ENCODE measurements at places on chromosomes 3 and 15. TPM values are rescaled to one million over a fixed set of nuclear protein-coding genes. Genes with fewer than 3 reads are reported as not detected.
A peak's percentile ranks its signal among the peaks of the same experiment; 100 is the strongest.

DNA sequence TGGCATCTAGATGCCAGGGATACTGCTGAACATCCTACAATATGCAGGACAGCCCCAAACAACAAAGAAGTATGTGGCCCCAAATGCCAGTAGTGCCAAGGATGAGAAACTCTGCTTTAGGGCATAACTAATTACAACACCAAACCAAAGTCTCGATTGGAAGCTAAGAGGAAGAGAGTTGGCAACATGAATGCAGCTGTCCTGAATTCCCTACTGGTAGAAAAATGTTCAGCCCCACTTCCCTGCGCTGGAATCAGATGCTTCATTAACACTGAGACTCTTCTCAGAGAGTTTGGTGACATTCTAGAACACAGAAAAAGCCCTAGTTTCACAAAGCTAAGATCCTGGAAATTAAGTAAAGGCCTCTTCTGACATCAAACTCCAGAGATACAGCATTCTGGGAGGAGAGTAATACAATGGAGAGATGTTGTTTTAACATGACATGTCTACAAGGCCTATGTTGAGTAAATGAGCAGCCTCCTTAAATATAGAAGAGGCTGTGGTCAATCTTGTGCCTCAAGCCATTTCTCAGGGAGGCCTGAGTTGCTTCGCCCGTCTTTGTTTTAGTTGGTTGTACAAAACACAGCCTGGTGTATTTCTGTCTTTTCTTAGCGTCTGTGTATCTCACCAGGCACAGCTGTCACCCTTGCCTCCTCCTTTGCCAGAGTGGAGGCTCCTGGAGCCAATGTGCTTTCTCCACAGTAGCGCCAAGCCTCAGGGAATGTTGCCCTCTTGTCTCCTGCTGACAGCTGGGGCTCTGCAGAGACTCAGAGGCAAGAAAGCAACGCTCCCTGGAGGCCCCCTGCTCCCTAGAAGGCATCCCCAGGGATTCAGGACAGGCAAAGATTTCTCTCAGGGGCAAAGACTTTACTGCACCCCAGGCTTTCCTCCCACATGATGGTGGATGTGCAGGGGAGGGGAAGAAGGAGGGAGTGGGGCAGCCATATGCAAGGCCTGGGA is 25.1 kb upstream of the CTNNB1 start:
- DNase-seq, result peak; percentile 80

DNA sequence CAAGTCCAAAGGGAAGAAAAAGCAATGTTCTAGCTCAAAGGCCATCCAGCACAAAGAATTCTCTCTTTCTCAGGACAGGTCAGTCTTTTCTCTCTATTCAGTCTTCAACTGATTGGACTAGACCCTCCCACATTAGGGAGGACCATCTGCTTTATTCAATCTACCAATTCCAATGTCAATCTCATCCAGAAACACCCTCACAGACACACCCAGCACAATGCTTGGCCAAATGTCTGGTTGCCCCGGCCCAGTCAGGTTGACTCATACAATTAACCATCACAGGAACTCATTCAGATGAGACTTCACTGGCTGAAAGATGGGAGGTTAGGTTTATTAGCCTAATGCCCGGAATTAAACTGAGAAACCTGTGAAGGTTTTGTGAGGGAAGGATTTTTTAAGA is 32.4 kb downstream of the ACAN start:
- peak; percentile 6 for DNase-seq

DNA sequence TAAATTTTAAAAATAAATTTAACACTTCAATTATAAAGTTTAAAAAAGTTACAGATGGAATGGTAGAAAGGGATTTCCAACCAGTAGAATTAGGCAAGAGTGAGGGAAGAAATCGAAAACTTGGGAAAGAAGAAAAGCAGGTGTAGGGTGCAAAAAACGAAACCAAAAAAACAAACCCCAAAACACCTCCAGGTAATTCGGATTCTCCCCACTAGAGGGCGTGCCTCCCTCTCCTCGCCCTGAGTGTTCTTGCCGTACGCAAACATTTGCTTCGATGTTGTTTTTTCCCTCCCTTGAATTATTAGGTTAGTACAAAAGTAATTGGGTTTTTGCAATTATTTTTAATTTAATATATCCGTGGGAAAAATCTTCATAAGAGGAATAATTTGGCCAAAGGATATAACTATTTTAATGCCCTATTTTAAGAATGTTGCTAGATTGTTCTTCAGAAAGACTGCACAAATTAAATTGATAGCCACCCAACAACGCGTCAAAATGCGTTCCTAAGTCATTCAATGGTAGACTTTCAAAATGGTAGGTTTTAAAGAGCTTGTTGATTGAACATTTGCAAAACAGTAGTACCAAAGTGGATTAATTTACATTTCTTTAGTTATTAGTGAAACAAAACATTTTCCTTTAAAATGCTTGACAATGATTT is 63.7 kb downstream of the SLC30A4 start:
- peak; percentile 56 for DNase-seq

GRCh38 chr15:92636401-92636907 is 19.1 kb downstream of the FAM174B start:
- no peak for DNase-seq

The GPR156 gene
- total RNA-seq, result 0.36 TPM

The MME gene
- 5.5 TPM for total RNA-seq

DNA sequence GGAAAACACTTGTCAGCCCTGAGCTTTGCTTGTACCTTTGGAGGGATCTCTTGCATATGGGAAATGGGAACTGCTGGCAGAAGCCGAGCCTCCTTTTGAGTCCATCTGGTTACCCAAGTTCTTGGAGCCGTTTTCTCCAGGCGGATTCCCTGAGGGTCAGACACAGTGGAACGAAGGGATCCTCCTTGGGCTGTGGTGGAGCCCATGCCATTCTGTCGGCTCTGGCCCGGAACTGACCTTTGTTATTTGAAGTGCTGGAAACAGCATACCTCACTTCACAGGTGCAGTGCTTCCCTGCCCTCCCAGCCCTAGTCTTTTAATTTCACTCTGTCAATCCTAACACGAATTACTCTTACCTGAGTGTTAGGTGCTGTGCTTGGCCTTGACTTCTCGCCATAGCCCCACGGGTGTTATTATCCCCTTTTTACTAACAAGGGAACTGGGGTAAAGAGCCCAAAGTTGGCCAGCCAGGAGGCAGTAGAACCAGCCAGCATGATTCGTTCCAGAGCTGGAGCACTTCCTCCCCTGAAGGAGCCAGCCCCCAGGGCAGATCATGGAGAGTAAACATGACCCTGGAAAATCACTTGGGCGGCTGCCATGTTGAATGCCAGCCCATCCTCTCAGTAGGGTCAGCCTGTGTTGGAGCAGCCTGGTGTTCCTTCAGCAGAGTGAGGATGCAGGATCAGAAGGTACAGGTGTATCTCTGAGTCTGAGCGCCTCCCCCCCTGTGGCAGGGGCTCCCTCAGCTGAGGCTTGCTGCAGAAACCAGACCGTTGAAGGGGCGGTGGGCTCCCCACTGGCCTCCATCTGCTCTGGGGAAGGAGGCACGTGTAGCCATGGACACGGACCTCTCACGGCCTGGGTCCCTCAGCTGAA is 143.2 kb downstream of the DNAJB8 start:
- no peak for DNase-seq

- peak; percentile 57 for DNase-seq
These were observed 63.5 kb downstream of the OTOL1 start for GRCh38 chr3:161560008-161560637.

The SLC51B gene
- not detected for total RNA-seq

DNA sequence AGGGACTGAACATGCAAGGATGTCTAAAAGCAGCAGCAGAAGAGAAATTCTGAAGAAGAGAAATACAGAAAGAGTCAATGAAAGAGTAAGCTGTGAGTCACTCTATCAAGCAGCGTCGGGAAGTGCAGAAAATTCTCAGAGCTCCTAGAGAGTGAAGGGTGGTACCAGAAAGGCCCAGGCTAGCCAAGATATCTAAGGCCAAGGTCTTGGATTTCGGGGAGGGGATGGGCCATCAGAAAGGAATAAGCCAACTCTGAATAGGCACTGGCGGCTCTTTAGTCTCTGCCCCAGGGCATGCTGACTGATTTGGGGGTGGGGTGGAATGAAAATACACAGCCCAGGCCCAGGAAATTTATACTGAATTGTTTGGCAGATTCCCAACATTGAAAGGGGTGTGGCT is 70.8 kb downstream of the GPR156 start:
- no peak for DNase-seq

DNA sequence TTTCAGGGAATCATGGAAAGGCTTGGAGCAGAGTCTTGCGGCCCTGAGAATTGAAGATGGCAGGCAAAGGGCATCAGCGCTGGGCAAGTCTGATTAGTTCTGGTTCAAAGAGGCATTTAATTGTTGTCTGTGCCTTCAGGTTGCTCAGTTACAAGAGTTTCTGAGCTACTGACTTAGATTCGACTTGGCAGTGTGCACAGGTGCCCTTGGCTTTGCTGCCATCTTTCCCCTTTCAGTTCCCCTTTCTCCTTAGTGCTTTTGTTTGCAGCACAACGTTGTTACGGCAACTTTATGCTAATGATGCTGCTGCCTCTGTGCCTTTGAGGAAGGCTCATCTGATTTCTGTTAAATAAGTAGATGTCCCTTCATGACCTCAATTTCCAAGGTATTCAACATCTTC is 12.5 kb downstream of the P2RY14 start:
- no peak for DNase-seq

GRCh38 chr15:28125673-28126651 is 26.8 kb upstream of the OCA2 start:
- DNase-seq, result peak; percentile 78

The HIGD1A gene
- total RNA-seq, result 121 TPM

DNA sequence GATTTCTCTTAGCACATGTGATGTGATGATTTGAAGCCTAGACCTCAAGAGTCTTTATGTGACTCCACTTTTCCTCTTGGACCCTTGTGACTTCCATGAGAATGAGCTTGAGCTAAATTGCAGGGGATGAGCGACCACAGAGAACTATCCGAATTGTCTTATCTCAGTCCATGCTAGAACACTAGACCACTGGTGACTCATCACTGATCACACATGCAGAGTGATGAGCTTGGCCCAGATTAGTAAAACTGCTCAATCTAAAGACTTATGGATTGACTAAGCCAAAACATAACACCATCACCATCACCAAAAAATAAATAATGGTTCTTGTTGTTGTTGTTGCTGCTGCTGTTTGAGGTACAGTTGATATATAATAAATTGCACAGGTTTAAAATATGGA is 114.1 kb upstream of the CFAP20DC start:
- DNase-seq, result no peak

- DNase-seq, result no peak
These were observed 9.3 kb upstream of the HRH1 start for GRCh38 chr3:11144996-11145395.

DNA sequence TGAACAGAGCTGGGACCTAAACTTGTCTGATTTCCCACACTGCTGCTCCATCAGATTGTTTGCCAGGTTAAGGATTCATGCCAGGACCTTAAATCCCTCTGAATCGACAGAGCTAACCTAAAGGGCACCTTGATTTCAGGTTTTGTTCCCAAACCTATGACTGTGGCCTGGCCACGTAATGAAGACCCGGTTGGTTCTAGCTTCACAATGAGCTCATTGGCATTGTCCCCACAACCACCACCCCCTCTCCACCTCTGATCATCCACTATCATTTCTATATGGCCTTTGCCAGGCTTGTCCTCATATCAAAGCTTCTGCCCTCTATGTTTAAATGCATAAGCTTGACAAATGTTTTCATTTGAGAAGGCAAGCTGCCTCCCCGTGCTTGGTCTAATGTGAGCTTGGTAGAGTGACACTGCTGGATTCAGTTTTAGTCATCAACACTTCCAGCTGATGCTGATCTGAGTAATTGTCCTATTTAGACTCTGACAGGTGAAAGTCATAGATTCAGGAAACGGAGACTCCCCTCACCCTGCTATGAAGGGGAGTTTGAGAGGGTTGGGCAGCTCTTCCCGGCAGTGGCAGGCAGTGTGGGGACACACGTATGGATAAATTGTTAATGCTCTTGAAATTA is 407.1 kb upstream of the CFAP20DC start:
- no peak for DNase-seq

- no peak for DNase-seq
These were observed 85.2 kb upstream of the NR2F2 start for GRCh38 chr15:96245252-96245651.

The COL6A5 gene
- total RNA-seq, result not detected

DNA sequence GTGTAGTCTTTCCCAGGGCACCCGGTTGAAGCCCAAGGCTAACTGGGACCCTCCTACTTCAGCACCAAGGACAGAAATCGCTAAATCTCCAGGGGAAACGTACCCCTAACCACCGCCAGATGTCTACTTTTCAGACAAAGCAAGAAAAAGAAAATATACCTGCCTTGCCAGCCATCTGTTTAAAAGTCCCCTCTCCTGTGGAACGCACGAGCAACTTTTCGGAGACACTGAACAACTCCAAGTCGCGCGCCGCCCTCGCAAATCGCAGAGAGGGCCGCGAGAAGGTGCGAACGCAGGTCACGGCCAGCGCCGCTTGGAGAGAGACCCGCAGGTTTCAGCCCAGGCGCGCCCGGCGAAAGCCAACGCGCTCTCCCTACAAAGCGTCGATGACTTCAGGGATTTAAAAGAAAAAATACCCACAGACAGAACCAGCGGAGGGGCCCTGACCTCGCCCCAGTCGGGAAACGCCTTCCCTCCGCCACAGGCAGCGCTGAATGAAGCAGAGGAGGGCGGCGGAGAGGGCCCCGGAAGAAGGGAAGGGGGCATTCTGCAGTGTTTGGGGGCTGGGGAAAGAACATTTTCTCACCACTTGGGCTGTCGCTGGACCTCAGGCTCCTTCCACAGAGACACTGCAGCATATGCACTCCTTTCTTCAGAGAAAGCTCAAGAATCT is 213.1 kb downstream of the FGF12 start:
- peak; percentile 33 for DNase-seq

GRCh38 chr3:189833266-189833665 is 202.1 kb downstream of the TP63 start:
- DNase-seq, result no peak

The GPR171 gene
- not detected for total RNA-seq

DNA sequence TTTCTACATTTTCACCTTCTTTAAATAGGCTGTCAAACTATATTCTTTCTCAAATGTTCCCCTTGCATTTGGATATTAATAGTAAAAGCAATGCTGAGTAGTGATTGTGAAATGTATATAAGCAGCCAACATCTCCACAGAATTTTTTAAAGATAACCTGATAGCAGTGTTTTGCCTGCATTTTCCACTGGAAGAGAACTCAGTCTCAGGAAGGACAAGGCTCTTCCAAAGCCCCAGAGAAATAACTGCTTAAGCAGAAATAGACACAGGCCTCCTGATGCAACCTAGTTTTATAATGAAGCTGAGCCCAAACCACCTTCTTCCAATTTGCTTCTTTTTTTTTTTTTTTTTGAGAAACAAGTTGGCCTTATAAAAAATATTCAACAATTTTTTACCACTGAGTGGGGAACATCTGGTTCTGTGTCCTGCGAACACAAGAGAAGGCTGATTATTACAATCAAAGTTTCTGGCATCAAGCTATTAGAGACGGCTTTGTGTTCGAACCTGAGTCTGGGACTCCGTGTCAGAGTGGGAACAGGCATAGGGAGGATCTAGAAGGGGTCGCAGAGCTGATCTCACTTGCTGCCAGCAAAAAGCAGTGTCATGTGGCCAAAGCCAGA is 332.5 kb upstream of the TBL1XR1 start:
- no peak for DNase-seq

DNA sequence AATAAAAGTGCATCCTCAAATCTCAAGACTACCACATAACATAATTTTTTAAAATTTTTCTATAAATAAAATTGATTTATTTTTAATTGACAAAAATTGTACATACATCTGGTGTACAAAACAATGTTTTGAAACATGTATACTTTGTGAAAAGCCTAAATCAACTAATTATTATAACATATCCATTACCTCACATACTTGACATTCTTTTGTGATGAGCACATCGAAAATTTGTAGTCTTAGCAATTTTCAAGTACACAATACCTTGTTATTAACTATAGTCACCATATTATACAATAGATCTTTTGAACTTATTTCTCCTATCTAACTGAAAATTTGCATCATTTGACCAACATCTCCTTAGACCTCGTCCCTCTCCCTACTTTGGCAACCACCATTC is 7.9 kb upstream of the WNT5A start:
- DNase-seq, result no peak

The CASR gene
- 0.06 TPM for total RNA-seq

Measured in cardiac muscle cell (in vitro differentiated cells and primary cell).